ENCODE measurements at places on chromosomes 5 and 9.

DNA sequence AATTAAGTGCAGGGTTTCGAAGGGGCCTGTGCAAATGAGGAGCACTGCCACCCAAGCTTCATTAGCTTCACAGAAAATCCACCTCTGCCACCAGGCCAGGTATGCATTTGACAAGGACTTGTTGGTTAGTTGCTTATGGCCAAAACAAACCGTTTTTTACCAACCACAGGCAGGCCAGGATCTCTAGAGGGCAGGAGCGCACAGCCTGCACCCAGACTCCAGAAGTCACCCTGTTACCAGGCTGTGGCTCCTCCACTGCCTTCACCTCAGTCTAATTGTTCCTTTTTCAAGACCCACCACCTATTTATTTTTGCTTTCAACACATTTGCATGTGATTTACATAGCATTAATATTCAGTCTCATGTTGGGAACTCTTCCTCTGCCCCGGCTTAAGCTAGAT, 78.3 kb upstream of the HSPA9 start:
- no peak for DNase-seq

DNA sequence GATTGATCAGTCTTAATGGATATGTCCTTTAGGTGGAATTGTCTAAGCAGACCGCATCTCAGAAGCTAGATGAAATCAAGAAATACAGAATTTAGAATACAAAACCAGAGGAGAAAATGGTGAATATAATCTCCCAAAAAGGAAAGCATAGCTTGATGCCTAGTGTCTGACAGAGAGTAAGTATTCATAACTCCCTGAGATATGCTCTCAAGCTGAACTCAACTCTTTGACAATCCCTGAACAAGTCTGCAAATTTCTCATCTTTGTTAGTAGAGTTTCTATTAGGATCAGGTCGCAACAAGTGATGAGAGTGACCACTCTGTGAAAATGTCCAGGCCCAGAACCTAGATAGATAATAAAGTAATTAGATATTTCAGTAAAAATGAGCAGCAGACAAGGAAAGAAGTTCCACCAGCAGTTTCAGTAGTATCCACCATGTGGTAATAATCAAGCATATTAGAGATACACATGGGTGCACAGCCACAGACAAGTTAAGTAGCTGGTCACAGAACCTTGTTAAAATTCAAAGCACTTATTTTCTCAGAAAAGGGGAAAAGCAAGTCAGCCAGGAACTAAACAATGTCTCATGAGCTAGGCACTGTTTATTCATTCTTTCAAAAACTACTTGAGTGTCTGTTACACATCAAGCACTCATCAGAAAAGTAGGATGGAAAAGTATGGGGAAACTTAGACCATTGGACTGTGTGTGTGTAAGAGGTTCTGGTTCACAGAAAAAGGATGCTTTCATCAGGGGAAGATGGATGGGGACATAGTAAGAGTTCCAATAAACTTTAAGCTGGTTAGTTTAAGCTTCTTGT, 481.5 kb upstream of the TUSC1 start:
- no peak for DNase-seq

DNA sequence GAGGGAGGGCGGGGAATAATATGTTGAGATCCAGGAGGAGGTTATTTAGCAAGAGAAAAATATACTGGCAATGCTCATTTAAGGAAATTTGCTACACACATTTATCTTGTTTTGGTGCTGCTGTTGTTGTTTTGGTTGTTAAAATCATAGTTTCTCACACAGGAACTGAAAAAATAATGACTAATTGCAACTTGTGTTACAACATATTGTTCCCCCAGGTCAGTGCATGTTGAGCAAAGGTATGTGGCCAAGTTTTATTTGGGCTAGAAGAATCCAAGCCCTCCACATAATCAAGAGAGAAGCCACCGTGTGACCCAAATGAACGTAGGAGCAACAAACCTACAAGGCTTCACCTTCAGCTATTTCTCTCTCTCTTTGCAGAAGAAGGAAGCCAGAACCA, 220.3 kb upstream of the DAPK1 start:
- DNase-seq: no peak

- DNase-seq: no peak
Measured at GRCh38 chr5:43639566-43639965, 36.6 kb downstream of the NNT start.

GRCh38 chr9:93600504-93600903, 24.1 kb downstream of the PHF2 start:
- DNase-seq: no peak

DNA sequence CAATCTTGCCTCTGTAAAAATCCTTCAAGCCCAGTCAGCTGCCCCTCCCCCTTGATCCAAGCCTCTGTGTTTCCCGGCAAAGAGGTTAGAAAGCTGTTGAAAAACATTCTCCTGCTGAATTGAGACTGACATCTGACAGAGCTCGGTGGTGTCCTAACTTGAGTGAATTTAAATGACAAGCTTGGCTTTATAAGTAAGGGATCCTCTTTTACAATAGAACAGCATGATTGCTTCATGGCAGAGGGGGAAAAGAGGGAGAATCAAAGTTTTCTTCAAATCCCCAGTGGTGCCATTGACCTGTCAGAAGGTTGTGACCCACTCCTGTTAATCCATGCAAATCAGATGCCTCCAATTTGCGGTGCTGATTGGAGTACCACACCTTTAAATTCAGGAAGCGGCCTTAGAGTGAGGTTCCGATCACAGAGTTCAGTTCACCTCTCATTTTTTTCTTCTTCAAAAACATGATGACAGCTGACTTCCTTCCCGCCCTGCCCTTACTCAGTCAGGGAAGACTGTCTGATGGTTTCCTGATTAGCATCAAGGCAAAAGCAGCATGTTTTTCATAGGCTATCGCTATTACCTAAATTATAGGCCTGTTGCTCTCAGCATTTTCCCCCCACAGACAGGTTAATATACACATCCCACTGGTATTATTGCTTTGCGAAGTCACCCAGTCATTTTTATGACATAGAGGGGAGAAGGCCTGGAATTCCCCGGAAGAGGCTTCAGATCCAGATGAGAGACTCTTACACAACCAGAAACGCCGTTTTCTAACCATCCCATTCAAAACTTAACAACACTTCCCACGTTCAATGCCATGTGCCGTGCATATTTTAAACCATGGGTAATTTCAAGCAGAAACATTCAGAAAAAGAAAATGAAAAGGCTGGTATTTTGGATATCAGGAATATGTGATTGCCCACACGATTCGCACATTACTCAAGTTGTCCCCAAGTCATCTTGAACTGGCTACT, 141.4 kb downstream of the EBF1 start:
- DNase-seq: no peak

- no peak for DNase-seq
Measured at GRCh38 chr9:7777771-7778170, 21.8 kb downstream of the DMAC1 start.

DNA sequence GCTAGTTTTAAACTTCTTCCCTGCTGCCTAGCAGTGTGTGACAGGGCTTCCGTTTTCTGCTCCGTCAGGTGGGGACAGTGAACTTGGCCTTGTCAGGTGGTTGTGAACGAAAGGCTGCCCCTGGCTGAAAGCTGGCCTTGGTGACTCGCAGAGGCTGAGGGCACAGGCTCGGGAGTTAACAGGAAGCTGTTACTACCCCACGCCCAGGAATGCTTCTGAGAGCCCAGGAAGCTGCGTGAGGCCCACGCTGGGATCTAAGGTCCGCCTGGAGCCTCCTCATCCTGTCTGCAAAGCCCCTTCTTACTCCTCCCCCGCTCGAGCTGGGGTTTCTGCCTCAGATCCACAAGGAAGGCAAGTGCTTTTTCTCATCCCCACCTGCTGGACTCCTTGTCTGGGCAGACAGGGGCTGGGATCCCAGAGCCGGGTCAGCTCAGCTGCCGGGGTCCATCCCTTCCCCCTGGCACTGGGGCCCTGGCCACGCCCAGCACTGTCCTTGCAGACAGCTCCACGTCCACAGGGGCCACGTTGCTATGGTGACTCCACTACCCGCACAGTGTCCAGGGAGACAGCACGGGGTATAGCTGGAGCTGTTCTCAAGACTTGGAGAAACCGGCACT, 124.7 kb upstream of the TBC1D2 start:
- peak; percentile 32 for DNase-seq

GRCh38 chr5:32153723-32154122, 20.4 kb downstream of the GOLPH3 start:
- no peak for DNase-seq

DNA sequence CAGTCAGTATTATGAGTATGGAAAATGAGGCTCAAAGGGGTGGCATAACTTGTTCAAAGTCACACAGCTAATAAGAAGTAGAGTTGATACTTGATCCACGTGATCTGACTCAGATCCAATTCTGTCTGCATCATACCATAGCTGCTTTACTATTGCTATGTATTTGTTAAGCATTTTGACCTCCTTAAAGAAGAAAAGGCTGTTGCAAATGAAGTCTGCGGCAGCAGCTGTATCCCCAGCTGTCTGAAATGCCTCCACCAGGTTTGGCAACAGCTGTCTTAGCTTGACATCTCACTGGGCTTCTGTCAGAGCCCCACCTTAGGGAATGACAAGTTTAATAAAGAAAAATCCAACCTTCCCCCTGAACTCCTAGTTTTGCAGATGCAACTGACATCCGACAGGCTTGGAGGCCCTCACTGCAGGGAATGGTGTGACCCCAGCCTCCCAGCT, 75.6 kb upstream of the SLC44A1 start:
- DNase-seq: no peak

GRCh38 chr5:86557920-86558319, 59.8 kb upstream of the COX7C start:
- no peak for DNase-seq

- no peak for DNase-seq
Measured at GRCh38 chr5:17249029-17249634, 31.7 kb downstream of the BASP1 start.

- no peak for DNase-seq
Measured at GRCh38 chr5:1246711-1247431, 21.7 kb downstream of the SLC6A18 start.

- DNase-seq: no peak
Measured at GRCh38 chr5:9540791-9541190, 5.1 kb downstream of the SEMA5A start.

DNA sequence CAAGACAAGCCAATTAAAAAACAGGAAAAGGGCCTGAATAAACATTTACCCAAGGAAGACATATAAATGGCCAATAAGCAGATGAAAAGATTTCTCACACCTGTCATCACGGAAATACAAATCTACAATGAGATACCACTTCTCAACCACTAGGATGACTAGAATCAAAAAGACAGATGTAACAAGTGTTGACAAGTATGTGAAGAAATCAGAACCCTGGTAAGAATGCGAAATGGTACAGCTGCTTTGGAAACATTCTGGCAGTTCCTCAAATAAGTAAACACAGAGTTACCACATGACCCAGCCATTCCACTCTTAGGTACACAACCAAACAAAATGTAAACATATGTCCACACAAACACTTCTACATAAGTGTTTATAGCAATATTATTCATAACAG, 32.5 kb downstream of the LEAP2 start:
- DNase-seq: no peak

- no peak for DNase-seq
Measured at GRCh38 chr9:126435105-126435504, 108.5 kb downstream of the MVB12B start.

GRCh38 chr5:95627971-95628810, 8.3 kb downstream of the GPR150 start:
- no peak for DNase-seq

DNA sequence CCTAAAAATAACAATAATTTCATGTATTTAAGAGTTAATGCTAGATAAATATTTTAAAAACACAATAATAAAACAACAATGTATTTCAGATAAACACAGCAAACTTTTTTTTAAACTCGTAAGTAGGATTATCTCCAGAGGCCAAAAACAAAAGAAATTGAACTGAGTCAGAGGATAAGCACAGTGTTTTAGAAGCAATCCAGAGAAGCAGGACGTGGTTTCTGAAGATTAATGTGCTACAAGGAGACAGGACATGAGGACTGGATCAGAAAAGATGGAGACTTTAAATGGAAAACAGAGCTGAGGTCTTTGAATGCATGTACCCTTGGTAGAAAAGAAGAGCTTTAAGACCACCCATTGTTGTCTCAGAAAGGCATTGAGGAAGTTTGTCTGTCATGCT, 491.2 kb upstream of the TLE4 start:
- no peak for DNase-seq

DNA sequence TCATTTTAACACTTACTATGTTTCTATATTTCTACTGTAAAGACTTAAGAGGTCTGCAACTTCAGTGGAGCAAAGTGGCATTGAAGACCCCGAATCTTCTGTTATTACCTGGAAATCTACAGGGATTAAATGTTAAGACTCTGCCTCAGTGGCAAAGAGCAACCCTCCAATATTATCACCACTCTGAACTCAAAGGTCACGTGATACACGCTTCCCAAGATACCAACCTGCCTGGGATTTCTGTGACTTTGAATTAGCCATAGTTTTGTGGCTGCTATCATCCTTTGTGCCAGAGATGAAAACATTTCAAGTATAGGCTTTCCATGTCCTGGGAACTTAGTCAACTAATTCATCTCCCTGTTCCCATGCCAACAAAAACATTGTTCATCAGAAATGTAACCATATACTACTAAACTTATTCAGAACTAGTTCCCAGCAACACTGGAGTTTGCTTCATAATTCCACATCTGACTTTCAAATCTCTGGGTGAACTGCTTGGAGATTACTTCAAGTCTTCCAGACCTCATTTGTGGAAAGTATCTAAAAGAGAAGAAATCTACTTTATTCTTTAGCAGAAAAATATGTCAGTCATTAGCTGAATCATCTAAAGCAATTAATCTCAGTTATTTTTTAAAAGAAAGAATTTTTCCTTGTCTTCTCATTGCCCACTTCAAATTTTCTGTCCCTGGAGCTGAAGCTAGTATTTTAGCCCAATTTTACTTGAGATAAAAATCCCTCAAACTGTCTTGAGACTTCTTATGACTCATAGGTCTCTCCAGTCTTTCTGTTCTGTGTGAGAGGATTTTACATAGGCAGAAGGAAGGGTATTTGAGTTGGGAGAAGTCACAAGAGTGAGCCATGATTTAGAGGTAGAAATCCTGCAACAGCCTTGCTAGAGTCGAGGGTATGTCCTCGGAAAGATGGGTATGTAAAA, 83.0 kb downstream of the ZNF462 start:
- no peak for DNase-seq

DNA sequence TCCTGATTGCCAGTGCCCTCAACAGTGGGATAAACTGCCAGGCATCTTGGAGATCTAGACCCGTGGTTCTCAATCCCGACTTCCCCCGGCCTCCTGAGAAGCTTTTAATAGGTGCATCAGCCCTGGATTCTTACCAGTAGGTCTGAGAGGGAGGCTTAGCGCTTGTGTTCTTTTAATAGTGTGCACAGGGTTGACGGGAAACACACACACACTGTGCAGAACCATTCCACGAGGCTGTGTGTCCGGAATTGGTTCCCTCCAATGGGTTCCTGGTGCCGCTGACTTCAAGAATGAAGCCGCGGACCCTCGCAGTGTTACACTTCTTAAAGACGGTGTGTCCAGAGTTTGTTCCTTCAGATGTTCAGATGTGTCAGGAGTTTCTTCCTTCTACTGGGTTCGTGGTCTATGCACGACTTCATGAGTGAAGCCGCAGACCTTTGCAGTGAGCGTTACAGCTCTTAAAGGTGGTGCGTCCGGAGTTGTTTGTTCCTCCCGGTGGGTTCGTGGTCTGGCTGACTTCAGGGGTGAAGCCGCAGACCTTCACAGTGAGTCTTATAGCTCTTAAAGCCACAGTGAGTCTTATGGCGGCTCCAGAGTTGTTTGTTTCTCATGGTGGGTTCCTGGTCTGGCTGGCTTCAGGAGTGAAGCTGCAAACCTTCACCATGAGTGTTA, 46.6 kb upstream of the PRSS3 start:
- DNase-seq: no peak

- DNase-seq: peak; percentile 37
Measured at GRCh38 chr5:14109041-14109747, 33.9 kb upstream of the TRIO start.

- DNase-seq: no peak
Measured at GRCh38 chr5:95830226-95830625, 7.7 kb upstream of the GLRX start.
